ENCODE measurements at places on chromosomes 3 and 15. TPM values are rescaled to one million over a fixed set of nuclear protein-coding genes. Genes with fewer than 3 reads are reported as not detected.

Gene CEP19
- 6.3 TPM for total RNA-seq

GRCh38 chr3:112629425-112629824 is 11.5 kb downstream of the CCDC80 start:
- DNase-seq, result no peak

DNA sequence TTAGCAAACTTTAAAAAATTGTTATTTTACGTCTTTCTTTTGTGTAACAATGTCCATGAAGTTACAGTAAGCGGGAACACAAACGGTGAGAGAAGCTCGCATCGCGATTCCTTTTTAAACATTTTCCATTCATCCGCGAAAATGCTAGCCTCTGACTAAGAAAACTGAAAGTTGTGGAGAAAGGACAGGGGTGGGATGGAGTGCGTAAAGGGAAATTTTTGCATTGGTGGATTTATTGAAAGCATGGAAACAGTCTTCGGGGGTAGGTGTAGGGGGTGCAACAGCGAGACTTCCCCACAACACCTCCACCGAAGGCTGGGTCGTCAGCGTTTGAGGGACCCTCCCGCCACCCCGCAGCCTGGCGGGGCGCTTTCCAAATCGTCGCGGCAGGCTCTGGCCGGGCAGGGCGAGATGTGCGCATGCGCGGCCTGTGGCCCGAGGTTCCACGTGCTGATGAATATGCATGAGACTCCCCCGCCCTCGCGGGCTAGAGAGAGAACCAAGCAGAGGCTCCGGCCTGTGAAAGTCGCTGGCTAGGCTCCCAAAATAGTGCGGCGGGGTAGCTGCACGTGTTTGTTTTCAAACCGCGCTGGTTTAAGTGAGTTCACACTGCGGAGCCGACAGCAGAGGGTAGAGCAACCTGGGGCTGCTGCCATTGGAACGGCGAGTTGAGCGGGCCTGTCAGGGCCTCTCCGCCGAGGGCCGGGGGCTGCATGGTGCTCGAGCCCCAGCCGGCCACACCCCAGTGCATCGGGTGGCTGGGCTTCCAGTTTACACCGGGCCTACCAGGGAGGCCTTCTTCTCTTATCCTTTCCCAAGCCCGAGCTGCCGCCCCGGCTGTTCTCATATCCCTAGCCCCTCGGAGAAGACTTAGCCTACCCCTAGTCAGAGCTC is 9.9 kb downstream of the ZIC1 start:
- DNase-seq, result peak; percentile 79

DNA sequence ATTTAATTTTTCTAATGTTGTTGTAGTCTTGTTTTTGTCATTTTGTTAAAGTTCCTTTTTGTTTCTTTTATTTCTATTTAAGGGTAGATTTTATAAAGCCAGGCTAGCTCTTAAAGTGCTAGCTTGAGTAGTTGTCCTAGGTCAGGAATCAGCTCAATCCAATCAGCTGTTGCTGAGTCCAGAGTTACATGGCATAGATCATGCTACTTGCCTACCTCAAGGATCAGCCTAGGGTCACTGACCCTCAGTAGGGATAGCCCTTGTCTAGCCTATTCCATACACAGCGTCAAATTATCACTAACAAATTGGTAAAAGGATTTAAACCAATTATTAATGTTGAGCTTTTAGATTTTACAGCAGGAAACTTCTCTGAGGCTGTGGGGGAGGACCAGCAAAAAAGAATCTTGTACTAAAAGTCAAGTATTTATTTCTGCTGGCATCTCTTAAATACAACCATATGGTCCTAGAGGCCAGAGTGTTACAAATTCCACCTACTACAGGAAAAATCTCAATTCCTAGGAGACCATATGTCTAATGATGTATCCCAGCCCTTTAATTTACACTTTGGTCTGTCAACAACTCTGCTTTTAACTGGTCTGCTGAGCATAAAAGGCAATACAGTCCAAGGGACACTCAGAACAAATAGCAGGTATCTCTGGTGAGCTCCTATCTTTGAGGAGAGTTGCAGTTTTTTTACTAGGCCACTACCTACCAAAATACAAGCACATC is 138.3 kb upstream of the PTPRG start:
- DNase-seq, result no peak

GRCh38 chr15:35194296-35194695 is 109.2 kb upstream of the NANOGP8 start:
- no peak for DNase-seq

DNA sequence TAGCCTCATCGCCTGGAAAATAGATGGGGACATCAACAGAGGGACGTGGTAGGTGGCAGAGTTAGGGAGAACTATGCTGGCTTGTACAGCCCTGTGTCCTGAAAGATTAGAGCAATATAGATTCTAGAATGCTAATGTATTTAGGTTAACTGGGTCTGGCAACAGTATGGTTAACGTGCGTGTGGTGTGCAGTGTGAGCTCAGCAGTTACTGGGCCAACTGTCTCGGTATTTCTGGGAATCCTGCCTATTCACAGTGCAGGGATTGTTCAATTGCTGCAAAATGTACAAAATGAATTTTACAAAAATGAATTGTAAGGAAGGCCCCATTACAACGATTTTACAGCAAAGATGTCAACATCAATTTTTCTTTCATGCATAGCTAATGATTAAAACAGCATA is 20.6 kb downstream of the MEIS2 start:
- no peak for DNase-seq

DNA sequence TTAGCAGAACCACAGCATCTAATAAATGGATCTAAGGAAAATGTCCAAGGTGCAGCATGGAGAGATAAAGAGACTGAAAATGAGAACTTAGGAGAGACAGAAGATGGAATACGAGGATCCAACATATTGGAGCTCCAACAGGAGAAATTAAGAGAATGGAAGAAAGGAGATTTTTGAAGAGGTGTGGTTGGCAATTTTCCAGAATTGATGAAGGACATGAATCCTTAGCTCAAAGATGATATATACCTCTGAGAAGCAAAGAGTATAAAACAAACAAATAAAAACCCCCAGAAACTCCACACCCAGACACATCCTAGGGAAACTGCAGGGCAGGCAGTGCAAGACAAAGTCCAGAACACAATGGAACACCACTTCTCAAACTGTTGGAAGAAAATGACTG is 141.2 kb downstream of the MEGF11 start:
- DNase-seq, result no peak

DNA sequence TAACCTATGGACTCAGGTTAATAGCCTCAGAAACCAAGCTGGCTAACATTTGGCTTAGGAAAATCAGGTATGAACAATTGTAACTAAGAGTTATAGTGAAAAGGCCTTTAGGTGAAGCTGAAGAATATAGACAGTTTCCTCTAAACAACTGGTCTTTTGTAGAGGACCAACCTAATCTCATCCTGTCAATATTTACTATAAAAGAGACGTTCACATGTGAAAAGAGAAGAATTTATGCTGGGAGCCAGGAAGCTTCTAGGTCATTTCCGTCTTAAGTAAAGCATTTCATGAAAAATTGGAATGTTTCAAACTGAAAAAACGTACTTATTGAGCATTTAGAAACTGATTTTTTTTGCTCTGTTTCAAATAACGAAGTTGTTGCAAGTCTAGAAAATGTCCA is 764.3 kb upstream of the GOLIM4 start:
- no peak for DNase-seq

DNA sequence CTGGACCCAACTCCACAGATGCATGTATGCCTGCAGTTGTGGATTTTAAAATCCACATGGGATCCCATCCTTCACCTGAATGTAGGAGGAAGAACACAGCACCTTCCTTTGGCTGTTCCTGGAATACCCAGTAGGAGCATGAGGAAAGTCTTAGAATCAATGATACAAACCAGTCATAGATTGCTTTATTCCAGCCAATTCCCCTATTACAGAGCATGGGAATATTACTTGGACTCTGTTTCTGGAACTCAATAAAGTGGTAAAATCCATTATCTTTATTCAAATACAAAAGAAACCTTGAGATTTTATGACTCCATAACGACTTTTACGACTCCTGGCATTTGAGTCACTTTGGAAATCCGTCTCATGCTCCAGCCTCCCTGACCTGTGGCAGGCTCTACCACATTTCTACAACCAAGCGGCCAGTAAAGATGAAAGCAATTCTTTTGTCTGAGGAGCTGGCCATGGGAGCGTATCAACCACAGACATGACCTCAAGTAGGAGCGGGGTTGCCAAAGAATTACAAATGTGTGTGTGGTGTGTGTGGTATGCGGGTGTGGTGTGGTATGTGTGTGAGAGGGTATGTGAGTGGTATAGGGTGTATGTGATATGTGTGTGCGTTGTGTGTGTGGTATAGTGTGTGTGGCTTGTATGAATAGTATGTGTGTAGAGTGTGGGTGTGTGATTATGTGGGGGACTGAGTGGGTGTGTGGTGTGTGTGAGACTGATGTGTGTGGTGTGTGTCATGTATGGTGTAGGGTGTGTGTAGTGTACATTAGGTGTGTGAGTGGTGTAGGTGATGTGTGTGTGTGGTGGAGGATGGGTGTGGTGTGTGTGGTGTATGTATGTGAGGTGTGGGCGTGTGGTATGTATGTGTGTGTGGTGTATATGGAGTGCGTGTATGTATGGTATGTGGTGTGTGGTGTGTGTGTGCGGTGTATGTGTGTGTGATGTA is 40.0 kb downstream of the ARRDC4 start:
- DNase-seq, result no peak

GRCh38 chr3:174376346-174376745 is 482.8 kb upstream of the NAALADL2 start:
- DNase-seq, result no peak

GRCh38 chr3:132854856-132855535 is 132.8 kb upstream of the NPHP3 start:
- DNase-seq, result no peak

Data from neural crest cell (in vitro differentiated cells).